Stimulated activated effector memory CD8-positive, alpha-beta T cell treated with anti-CD3 and anti-CD28 coated beads, Interleukin-12 subunit alpha, Interleukin-12 subunit beta, amount 100 ng/mL, for 72 hours (primary cell): ENCODE measurements at places on chromosomes 1 and 21.
A peak's percentile ranks its signal among the peaks of the same experiment; 100 is the strongest.

- DNase-seq, result no peak
Measured at GRCh38 chr1:119483441-119484200, 23.4 kb upstream of the HSD3B1 start.

- no peak for DNase-seq
Measured at GRCh38 chr21:39345440-39345839, 3.4 kb downstream of the HMGN1 start.

DNA sequence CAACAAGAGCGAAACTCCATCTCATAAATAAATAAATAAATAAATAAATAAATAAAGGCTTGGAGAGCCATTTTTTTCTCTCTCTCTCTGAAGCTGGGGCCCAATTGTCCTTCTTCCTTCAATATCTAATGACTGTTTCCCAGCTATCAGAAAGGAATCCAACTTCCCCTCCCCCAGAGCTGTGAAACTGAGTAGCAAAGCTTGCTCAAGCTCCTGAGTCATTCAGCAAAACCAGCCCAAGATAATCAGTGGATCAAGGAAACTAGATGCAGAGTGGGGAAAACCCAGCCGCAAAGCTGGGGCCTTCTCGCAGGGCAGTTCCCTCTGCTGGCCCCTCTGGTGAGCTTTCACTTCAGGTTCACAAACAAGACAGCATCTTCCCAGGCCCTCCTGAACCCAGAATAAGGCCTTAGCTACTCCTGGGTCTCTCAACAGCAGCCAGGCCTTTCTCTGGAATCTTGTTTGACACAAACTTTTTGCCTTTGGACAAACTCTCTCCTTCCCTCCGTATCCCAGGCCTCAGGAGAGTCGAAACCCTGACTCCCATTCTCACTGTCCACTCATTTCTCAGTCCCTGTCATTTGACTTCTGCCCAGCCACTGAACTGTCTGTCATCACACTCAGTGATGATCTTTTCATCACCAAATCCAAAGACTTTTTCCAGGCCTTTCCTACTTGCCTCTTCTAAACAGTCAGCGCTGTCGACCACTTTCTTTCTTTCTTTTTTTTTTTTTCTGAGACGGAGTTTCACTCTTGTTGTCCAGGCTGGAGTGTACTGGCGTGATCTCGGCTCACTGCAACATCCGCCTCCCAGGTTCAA is 18.0 kb upstream of the PTP4A2 start:
- peak; percentile 59 for DNase-seq

- no peak for DNase-seq
Measured at GRCh38 chr21:46051379-46051770, 46.5 kb upstream of the COL6A2 start.

GRCh38 chr1:42335809-42336518 is 929 bp upstream of the FOXJ3 start:
- no peak for DNase-seq

DNA sequence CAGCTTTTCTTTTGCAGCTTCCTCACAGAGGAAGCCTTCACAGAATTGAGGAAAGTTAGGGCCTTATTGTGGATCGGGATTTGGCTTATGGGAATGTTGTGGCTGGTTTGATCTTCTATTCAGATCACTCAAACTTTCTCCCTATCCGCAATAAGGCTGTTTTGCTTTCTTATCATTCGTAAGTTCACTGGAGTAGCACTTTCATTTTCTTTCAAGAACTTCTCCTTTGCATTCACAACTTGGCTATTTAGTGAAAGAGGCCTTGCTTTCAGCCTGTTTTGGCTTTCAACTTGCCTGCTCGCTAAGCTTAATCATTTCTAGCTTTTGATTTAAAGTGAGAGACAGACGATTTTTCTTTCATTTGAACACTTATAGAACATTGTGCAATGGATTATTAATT is 181.9 kb upstream of the B3GALT2 start:
- DNase-seq, result no peak

- no peak for DNase-seq
Measured at GRCh38 chr1:217342105-217342504, 288.8 kb downstream of the GPATCH2 start.
